ENCODE measurements at places on chromosomes 6 and 20. TPM values are rescaled to one million over a fixed set of nuclear protein-coding genes. Genes with fewer than 3 reads are reported as not detected.

The ANGPT4 gene
- not detected for total RNA-seq

The FAM162B gene
- total RNA-seq = not detected

The GCLC gene
- total RNA-seq = 22.8 TPM

The MCHR2 gene
- not detected for total RNA-seq

DNA sequence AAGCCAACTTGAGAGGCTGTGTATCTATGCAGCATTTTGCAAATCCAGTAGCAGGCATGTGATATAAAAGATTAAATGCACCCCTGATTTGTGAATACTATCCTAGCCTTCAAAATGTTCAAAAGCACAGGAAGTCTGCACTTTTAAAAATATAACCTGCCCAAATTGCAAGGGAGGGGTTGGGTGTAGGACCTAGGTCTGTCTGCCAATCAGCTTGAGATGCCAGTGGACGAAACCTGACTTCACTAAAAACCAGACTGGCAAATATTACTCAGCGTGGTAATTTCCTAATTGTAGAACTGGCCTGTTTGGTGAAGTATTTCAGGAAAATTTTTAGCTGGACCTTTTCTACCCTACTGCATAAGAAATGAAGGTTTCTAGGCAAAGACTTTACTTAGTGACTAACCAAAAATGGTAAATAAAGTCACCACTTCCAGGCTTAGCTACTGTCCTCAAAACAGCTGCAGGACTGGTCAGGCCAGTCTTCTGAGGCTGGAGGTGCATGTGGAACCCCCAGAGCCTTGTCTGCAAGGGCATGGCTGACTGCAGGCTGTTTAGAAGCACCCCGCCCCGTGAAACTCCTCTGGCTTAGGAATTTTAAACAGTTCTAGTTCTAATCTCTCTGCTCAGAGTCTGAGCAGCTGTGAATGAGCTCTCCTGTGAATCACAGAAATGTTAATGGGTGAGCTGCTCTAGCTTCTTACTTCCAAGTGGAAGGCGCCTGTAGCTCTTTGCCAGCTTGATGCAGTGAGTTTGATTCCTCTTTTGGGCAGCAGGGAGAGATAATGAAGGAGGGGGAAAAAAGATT is 104.4 kb upstream of the ESR1 start:
- no peaks in the 10 kb centered on the region for H3K4me1 ChIP-seq
- DNase-seq = no peak
- peaks cover 3% of the 10 kb centered on the region for H3K27me3 ChIP-seq
- H3K36me3 ChIP-seq = no peaks in the 10 kb centered on the region
- no peak overlapping the region for H3K27ac ChIP-seq

GRCh38 chr6:56624046-56624727 is 18.5 kb downstream of the DST start:
- no peaks in the 10 kb centered on the region for H3K4me1 ChIP-seq
- no peaks in the 10 kb centered on the region for H3K27me3 ChIP-seq
- peaks cover 15% of the 10 kb centered on the region for H3K36me3 ChIP-seq
- no peak overlapping the region for H3K27ac ChIP-seq

GRCh38 chr20:4798010-4798409 is 76.3 kb downstream of the PRND start:
- no peak overlapping the region for H3K4me3 ChIP-seq
- H3K27ac ChIP-seq = no peak overlapping the region
- peaks cover 25% of the 10 kb centered on the region for H3K36me3 ChIP-seq
- H3K4me1 ChIP-seq = peaks cover 5% of the 10 kb centered on the region
- no peak for DNase-seq

DNA sequence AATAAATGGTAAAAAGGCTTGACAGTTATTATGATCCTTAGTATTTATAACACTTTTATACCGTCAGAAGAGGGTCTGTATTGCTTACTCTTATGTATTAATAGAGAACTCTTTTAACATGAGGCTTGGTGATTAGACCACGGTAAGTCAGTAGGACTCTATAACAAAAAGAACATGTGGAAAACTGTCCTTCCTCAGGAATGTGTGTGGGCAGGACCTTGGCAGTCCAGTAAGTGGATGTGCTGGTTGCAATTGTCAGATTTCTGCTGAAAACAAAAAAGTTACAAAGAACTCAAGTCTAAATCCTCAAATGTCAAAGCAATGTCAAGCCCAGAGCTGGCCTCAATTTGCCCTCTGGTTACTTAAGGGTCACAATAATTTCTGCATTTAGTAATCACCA is 81.1 kb downstream of the PLCG1 start:
- no peaks in the 10 kb centered on the region for H3K4me1 ChIP-seq
- no peak overlapping the region for H3K27ac ChIP-seq
- no peak for DNase-seq
- H3K27me3 ChIP-seq = no peaks in the 10 kb centered on the region

DNA sequence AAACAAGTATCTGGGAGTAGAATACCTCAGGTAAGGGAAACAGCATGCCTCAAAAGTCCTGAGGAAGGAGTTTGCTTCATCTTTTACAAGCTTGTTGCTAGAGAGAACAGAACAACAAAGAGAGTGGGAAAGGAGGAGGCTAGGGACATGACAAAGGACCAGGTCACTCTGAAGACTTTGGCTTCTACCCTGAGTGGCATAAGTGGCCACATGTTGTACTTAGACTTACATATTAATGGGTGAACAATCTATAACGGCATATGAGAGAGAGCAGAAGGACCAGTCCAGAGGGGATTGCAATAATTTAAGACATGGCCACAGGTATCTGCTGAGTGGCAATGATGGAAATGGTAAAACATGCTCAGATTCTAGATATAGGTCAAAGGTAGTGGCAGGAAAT is 668.3 kb upstream of the ADGRB3 start:
- no peak overlapping the region for H3K4me3 ChIP-seq
- no peak overlapping the region for H3K27ac ChIP-seq
- H3K36me3 ChIP-seq = no peaks in the 10 kb centered on the region
- H3K4me1 ChIP-seq = no peaks in the 10 kb centered on the region

DNA sequence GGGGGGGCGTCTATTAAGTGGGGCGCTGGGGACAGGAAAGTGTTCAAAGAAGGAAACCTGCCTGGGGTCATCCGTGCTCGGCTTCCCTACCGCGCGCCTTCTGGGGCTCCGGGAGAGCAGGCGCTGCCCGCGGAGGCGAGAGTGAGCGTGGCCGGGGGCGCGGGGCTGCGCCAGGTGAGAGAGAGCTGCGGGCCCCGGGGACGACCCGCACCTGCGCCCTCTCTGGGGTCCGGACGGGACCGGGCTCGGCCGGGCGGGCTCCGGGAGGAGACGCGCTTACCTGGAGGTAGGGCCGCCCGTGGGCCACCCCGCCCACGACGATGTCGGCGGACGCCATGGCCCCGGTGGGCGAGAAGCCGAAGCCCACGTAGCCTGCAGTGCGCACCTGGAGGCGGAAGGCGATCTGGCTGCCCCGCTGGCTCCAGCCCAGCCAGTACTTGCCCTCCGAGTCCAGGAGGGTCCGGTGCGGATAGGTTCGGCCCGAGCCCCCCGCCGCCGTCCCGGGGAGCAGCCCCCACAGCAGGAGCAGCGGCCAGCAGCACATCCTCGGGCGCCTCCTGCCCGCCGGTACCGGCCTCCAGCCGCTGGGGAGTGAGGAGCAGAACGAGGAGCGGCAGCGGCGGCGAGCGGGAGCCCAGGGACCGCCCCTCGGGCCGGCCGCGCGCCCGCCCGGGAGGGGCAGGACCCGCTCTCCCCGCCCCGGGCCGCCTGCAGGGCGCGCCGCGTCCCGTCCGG is at the start of gene MOXD1:
MOXD1 (minus strand) TSS at position 593 of the 735 bp plus-strand sequence; CDS start at position 544, 49 bp downstream.
- H3K36me3 ChIP-seq = no peaks in the 10 kb centered on the region
- H3K27me3 ChIP-seq = peaks cover 46% of the 10 kb centered on the region
- H3K4me1 ChIP-seq = peaks cover 9% of the 10 kb centered on the region

DNA sequence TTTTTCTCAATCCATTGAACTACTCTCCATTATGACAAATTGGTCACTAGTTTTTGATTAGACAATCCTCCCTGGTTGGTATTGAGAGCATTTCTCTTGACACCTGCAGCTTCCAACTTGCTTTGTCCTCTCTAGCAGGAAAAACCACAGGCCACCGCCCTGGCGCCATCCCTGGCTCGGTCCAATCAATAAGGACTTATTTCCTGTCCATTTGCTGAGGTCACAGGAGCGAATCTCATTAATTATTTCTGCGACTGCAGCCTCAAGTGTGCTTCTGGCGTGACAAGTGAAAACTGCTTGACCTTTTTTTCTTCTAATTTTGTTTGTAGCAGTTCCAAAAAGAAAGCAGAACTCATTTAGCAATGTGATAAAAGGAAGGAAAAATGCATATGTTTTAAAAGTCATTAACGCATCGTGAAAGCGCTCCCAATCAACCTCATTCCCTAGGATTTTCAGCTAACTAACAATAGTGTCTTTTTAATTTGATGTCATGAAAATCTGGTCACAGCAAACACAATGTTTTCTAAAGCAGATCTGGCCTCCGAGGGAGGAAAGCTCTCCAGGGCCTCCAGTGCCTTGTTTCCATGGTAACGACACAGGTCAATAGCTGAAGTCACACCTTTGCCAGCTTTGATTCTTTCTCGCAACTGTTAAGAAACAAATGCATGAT is 39.0 kb upstream of the BEND3 start:
- no peak overlapping the region for H3K27ac ChIP-seq
- no peak for DNase-seq
- no peaks in the 10 kb centered on the region for H3K36me3 ChIP-seq

DNA sequence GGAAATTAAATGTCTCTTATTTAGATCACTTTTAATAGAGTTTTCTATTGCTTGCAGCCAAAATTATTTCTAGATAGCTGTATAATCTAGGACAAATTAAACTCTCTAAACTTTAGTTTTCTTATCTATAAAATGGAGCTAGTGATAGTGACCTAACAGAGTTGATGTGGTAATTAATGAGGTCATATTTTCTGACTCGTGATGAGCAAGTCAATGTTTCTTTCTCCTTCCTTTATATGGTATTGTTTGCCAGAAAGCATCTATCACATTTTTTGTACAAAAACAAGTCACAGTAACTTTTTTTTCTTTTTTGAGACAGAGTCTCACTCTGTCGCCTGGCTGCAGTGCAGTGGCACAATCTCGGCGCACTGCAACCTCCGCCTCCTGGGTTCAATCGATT is 267.7 kb downstream of the FARS2 start:
- no peak overlapping the region for H3K4me3 ChIP-seq
- no peak overlapping the region for H3K27ac ChIP-seq
- DNase-seq = no peak
- no peaks in the 10 kb centered on the region for H3K4me1 ChIP-seq

DNA sequence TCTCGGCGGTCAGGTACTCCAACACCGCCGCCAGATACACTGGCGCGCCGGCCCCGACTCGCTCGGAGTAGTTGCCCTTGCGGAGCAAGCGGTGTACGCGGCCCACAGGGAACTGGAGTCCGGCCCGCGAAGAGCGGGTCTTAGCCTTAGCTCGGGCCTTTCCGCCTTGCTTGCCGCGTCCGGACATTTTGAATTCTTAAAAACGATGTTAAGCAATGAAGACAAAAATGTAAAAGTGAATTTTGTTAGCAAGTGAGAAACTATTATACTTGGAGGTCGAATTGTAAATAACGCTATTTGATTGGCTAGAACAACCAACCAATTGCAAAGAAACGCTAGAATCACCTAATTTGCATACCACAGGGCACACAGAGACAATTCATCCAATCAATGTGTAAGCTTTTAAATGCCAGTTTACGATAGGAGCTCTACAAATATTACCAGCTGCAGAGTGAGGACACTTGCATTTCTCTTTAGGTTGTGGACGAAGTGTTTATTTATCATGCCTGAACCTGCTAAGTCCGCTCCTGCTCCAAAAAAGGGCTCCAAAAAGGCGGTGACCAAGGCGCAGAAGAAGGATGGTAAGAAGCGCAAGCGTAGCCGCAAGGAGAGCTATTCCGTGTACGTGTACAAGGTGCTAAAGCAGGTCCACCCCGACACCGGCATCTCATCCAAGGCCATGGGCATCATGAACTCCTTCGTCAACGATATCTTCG is 112.0 kb downstream of the HFE start:
- H3K4me3 ChIP-seq = peak overlapping the region; percentile 98
- no peaks in the 10 kb centered on the region for H3K36me3 ChIP-seq
- H3K4me1 ChIP-seq = peaks cover 25% of the 10 kb centered on the region
- peak; percentile 98 for DNase-seq
- H3K27me3 ChIP-seq = no peaks in the 10 kb centered on the region

DNA sequence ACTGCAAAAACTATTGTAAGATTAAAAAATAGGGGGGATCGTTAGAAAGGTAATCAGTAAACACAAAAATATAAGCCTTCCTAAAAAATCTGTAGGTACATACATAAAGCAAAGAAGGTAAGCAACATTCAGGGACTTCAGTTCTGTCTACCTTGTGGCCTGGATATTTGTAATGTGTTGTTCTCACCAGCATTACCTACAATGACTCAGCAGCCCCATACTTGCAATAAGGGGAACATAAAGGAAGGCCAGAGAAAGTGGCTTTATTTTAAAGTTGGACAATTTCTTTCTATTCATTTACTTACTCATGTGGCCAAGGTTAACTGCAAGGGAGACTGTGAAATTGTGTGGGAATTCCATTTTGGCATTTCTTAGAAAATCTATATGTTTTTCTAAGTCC is 277.2 kb upstream of the PREP start:
- no peak for DNase-seq
- H3K4me3 ChIP-seq = no peak overlapping the region
- no peaks in the 10 kb centered on the region for H3K36me3 ChIP-seq
- no peaks in the 10 kb centered on the region for H3K4me1 ChIP-seq
- no peaks in the 10 kb centered on the region for H3K27me3 ChIP-seq

DNA sequence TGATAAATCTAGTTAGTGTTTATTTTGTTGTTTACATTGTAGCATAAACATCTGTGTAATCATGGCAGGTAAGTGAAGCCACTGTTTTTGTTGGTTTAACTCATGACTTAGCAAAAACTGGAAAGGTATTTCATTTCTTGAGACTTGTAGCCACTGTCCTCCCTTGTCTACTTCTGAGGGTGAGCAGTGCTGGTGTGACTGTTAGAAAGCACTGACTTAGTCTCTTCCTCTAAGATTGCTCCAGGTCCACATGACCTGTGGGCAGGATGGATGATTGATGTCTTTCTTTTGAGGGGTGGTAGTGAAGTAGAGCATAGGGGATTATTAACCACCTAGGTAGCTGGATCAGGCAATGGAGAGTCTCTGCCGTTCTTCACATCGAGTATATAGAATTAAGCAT is 203.8 kb downstream of the ARID1B start:
- DNase-seq = no peak
- H3K4me1 ChIP-seq = no peaks in the 10 kb centered on the region
- no peaks in the 10 kb centered on the region for H3K27me3 ChIP-seq
- no peak overlapping the region for H3K4me3 ChIP-seq
- no peaks in the 10 kb centered on the region for H3K36me3 ChIP-seq
